CD4-positive, alpha-beta T cell treated with Interleukin-2 at 100 ng/mL for 4 hours (primary cell): ENCODE measurements at places on chromosomes 7 and 10.

- DNase-seq = no peak
Observed at GRCh38 chr10:132677473-132678227, 108.3 kb downstream of the NKX6-2 start.

- DNase-seq = no peak
Observed at GRCh38 chr7:42735081-42735480, 176.8 kb downstream of the C7orf25 start.

- DNase-seq = no peak
Observed at GRCh38 chr7:20785157-20786048, 1.3 kb downstream of the SP8 start.

DNA sequence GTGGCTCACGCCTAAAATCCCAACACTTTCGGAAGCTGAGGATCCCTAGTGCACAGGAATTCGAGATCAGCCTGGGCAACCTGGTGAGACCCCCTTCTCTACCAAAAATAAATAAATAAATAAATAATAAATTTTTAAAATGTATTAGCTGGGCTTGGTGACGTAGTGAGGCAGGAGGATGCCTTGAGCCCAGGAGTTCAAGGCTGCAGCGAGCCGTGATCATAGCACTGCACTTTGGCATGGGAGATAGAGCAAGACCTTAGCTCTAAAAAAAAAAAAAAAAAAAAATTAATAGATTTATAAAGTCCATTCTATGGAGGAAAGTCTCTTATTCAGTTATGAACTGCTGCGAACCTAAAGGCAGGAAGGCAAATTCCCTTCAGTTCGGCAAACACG lies 1.1 kb upstream of the PTPN12 start:
- no peak for DNase-seq

DNA sequence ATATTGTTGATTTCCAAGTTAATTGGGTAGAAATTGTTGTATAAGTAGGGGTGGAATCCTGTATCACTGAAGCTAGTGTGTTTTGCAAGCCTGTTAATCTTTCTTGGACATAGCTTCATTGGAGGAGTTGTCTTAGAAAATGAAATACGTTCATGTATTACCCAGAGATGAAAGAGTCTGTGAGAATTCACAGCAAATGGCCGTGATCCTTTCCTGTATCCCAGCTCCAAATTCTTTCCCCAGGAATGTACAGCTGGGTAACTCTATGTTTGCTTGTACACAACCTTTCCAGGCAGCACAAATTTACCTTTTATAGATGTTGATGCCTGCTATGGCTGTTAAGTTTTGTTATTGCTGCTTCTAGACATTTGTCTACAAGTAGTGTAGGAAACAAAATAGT lies 18.7 kb downstream of the MYPN start:
- no peak for DNase-seq

GRCh38 chr7:76206633-76207032 lies 4.9 kb downstream of the SRRM3 start:
- DNase-seq = no peak

GRCh38 chr7:104160375-104160774 lies 47.4 kb downstream of the ORC5 start:
- no peak for DNase-seq

DNA sequence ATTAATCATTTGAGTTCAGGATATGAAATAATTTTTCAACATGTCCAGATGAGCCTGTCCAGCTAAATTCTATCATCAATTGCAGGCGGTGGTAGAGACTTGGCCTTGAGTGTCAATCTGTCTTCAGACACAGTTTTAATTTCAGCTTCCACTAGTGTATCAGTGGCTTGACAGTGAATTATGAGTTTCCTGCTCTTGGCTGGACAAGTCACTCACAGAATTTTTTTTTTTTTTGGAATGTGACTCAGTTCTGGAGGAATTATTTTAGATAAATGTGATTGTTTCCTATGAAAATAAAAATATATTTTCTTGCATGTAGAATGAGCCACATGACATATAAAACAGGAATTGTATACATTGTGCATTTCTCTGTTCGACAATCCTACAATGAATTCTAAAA lies 319.9 kb upstream of the AKR1E2 start:
- no peak for DNase-seq

GRCh38 chr10:119477444-119477843 lies 65.1 kb downstream of the RGS10 start:
- no peak for DNase-seq

DNA sequence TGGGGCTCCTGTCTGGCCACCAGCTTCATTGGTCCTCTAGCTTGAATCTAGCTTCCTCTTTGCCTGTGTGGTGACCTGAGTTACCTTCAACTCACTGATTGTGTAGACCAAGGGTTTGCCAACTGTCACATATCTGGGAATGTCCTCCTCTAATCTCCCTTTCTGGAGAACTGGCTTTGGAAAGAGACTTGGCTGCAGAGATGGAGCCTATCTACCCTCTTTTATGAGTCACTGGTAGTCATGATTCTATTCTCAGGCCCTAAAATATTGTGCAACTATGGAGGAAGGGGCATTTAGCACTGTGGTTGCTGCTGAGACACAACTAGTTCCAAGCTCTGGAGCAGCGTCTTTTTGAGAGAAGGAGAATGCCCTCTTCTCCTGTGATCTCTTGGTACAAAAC lies 691.3 kb downstream of the KCNMA1 start:
- DNase-seq = no peak

GRCh38 chr7:74007242-74007567 lies 20.8 kb upstream of the ELN start:
- DNase-seq = no peak

GRCh38 chr10:92366412-92367021 lies 75.5 kb downstream of the MARCHF5 start:
- DNase-seq = no peak

GRCh38 chr7:115135769-115136410 lies 214.0 kb downstream of the MDFIC start:
- DNase-seq = peak; percentile 17

DNA sequence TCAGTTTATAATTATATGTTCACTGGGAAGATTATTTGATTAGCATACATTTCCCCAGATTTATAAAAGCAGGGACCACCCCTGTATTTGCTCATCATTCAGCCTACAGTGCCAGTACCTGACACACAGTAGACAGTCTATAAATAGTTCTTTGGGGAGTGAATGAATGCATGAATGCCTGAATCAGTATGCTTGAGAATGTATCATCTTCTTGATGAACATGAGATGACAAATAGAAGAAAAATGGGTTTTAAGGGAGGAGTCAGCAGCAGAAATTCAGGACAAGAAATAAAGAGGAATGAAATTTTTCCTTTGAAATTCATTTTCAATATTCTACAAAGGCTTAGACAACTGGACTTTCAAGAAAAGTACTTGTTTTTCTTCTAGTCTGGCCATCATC lies 295.8 kb upstream of the LRRTM3 start:
- no peak for DNase-seq

DNA sequence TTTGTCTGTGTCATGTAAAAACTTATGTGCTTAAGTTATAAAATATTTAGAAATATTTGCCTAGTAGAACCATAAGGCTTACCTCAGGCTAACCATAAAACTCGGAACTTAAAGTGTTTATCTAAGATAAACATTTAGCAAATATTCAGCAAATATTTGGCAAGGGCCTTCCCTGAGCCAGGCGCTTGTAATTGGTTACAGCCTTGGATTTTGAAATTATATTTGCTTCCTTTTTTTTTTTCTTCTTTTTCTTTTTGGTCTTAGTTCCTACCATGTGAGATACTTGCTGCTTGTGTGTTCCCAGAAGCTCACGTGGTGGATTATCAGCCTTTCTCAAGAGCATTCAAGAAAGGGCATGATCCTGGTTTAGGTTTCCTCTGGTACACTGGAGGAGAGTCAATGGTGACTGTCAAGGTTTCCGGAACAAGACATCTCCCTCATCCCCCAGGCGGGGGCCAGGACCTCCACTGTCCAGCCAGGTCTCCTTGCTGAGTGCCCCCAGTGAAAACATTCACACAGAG lies 5.2 kb upstream of the BRI3 start:
- no peak for DNase-seq

- peak; percentile 78 for DNase-seq
Observed at GRCh38 chr7:1175967-1176851, 16.2 kb upstream of the ZFAND2A start.

DNA sequence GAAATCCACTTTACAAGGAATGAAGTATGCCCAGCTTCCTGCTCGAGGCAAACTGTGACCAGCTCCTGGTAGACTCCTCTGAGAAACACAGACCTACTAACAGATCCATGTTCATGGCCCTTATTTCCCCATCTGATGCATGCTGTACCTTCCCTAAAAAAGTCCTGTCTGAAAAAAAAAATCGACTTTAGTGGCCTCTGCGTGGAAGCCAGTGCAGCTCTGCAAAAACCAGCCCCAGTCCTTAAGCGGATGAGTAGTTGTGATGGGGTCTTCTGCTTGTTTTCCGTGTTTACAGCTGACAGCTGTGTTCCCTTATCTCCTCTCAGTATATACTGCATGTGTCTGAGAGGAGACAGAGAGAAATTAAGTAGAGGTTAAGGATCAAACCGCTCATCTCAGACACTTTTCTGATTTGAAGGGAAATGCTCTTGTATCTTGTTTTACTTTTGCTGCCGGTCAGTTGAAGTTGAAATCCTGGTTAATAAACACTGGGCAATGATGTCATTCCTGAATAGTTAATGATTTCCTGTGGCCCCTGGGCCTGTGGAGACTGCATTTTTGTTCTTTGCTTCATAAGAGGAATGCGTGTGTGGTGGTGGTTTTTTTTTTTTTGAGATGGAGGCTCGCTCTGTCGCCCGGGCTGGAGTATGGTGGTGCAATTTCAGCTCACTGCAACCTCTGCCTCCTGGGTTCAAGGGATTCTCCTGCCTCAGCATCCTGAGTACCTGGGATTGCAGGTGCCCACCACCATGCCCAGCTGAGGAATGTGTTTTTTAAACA lies 67.6 kb downstream of the DOCK1 start:
- DNase-seq = no peak

GRCh38 chr7:90889210-90889609 lies 293.1 kb downstream of the CDK14 start:
- no peak for DNase-seq

DNA sequence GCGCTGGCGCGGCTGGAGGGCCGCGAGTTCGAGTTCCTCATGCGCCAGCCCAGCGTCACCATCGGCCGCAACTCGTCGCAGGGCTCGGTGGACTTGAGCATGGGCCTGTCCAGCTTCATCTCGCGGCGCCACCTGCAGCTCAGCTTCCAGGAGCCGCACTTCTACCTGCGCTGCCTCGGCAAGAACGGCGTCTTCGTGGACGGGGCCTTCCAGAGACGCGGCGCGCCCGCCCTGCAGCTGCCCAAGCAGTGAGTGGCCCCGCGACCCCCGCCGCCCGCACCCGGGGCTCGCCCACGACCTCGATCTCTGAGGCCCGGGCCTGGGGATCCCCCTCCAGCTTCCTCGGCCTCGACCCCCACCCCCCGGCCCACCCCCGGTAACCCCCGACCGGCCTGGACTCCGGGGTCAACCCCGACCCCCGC lies 537 bp downstream of the FOXK1 start:
- peak; percentile 22 for DNase-seq

DNA sequence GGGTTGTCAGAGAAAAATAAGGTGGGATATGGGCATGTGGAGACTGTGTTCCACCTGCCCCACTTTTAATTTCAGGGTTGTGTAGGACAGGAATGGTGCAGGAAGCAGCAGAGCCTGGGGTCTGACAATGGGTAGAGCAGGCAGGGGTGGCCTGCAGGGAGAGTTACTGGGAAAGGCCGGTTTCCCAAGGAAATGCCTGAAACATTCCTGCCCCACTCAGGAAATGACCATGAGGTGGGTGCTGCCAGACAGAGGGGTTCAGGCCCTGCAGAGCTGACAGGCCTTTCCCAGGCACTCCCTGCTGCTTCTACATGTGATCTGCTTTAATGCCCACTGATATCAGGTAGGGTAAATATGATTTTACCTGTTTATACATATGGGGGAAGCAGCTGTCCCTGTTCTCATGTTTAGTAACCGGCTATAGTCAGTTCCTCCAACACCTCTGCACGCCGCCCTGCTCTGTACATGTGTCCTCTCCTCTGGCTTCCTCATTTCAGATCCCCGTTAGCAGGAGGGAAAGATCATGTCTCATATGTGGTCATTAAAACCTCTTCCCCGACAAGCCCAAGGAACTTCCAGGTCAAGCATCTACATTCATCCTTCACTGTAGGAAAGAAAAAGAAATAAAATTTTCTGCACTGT lies 118.6 kb upstream of the PRSS58 start:
- no peak for DNase-seq

DNA sequence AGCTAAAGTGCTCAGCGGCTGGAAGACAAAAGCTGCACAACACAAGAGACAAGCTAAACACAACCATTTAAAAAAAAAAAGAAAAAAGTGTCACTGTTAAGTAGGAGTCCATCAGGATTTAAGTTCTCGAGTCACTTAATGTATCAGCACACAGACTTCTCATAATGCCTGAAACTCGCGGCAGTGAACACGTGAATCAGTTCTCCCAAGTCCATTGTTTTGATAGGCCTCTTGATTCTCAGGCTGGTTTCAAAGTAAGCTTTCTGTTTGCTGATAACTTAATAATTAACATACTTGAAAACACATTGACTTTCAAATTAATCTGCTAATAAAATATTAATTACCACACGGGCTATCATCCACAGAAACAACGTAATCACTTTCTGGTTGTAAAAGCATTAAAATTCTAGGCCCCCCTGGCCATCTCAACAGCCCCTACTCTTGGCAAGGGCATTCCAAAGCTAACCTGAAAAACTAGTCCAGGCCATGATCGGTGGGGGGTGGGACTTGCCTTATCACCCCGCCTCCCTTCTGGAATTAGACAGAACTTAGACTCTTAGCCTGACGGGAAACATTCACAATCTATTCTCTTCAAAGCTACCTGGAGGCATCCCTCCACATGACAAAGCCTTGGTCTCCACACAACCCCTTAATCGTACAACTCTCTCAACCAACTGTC lies 129.0 kb downstream of the DIP2C start:
- DNase-seq = no peak

DNA sequence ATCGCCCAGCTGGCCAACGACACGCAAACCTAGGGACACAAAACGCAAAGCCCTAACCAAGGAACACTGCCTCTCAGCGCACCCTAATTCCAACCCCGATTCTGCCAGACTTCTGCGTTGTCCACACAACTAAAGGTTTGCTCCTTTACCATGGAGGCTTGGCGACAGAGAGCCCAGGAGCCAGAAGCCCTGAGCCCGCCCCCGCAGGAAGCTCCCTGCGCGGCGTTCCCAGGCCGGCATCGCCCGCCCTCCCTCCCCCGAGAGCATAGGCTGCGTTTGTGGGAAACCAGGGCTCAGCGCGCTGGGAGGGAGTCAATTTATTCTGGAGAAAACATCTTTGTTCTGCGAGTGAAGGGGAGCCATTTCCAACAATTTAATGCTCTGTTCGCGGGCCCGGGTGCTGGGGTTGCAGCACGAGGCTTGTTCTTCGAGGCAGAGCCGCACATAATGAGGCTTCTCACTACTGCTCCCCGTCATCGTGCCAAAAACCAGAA lies 103.9 kb downstream of the GRID1 start:
- DNase-seq = no peak

- no peak for DNase-seq
Observed at GRCh38 chr7:132206594-132206993, 369.7 kb downstream of the PLXNA4 start.
